ENCODE measurements at places on chromosomes 1 and 21.

DNA sequence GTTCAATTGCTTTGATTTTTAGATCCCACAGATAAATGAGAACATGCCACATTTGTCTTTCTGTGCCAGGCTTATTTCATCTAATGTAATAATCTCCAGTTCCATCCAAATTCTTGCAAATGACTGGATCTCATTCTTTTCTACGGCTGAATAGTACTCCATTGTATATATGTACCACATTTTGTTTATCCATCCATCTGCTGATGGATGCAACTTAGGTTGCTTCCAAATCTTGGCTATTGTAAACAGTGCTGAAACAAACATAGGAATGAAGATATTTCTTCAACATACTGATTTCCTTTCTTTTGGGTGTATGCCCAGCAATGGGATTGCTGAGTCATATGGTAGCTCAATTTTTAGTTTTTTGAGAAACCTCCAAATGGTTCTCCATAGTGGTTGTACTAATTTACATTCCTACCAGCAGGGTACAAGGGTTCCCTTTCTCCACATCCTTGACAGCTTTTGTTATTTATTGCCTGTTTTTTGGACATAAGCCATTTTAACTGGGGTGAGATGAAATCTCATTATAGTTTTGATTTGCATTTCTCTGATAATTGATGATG lies 344.4 kb downstream of the KCTD3 start:
- no peak for DNase-seq

GRCh38 chr1:42748461-42749410 lies 8.7 kb upstream of the CLDN19 start:
- no peak for DNase-seq

GRCh38 chr1:110011527-110012041 lies 22.8 kb upstream of the STRIP1 start:
- DNase-seq = no peak

DNA sequence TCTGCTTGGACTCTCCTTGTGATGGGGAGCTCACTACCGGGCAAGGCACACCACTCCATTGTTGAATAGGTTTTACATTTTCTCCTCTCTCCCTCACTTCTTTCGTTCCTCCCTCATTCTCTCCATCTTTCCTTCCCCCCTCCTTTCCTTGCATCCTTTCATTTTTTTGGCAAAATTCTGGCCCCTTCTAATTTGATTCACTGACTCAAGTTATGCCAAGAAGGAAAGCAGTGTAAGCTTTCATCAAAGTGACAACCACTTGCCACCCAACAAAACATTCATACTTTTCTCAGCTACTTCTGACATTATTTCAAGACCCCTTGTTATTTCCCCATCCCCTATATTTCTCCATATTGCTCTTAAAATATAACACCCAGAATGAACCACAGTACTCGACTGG lies 68.4 kb downstream of the CACNA1E start:
- no peak for DNase-seq

DNA sequence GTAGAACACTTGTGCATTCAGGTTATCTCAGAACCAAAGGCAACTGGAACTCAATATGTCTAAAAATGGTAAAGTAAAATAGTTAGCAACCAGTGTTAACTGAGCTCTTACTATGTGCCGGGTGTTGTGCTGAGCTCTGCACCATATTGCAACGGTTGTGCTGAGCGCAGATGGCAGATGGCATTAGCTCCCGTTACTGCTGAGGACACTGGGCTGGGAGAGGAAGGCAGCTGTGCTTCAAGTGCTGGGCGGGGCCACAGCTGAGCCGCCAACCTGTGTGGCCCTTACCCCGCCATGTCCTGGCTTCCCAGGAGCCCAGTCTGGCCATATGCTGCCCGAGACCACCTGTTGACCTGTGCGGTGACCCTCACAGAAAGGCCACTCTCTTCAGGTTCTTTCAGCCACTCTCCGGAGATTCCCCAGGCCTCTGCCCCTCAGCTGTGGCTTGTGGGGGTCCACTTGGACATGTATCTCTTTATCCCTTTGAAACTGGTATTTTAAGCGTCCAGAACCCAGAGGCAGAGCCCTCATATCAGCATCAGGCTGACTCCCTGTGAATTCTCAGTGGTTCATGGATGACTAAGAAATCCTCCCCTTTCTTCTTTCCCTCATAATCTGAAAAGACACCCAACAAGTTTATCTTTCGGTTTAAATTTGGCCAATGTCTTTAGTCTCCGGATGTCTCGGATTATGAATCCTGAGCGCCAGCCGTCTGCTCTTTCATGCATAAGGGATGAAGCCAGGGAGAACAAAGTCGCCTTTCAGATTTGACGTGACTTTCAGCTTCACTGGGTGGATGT lies 26.4 kb downstream of the LDLRAP1 start:
- no peak for DNase-seq

DNA sequence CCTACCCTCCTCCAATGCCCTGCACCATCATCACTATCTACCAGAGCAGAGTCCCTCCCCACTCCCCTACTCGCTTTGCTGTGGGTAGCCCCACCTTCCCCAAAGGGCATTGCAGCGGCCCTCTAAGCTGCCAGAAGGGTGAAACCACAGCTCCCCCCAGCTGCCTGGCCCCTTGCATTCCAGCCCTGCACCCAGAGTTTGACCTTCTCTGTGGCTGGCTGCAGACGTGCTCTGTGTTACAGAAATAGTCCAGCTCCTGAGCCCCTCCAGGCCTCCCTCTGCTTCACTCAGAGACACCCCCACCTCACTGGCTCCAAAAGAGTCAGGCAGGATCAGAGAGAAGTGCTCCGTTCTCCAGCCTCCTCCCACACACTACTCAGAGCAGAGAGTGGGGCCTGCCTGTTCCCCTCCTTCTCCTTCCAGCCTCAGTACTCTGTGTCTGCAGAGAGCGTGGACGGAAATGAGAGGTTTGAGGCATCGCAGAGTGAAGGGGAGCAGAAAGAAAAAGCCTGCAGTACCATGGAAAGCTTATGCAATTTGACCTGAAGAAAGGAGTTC lies 63.2 kb downstream of the PLEKHA6 start:
- no peak for DNase-seq

GRCh38 chr1:47675047-47675675 lies 237.3 kb downstream of the FOXD2 start:
- no peak for DNase-seq

- DNase-seq = no peak
Observed at GRCh38 chr1:23578311-23578996, 19.2 kb upstream of the ID3 start.

GRCh38 chr1:185957441-185958363 lies 223.5 kb downstream of the HMCN1 start:
- no peak for DNase-seq

GRCh38 chr1:57072401-57073110 lies 106.7 kb upstream of the C8B start:
- DNase-seq = no peak

- DNase-seq = no peak
Observed at GRCh38 chr1:197342669-197343068, 74.6 kb downstream of the CRB1 start.

DNA sequence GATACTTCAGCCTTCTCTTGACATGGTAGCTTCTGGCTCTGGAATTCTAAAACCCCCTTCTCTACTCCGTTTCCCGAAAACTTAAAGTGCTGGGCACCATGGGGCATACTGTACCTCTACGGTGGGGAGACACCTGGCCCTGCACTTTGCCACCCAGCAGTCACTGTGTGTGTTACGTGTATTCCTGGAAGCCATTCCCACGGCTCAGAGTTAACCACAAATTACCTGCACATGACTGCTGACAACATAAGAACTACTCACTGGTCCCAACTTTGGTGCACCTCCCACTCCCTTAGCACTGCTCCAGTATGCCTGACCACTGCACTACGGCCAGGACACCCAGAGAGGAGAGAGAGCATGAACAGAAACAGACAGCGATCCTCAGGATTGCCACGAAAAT lies 29.4 kb upstream of the TMPRSS2 start:
- DNase-seq = no peak

GRCh38 chr1:921011-921837 lies 2.5 kb upstream of the SAMD11 start:
- no peak for DNase-seq

DNA sequence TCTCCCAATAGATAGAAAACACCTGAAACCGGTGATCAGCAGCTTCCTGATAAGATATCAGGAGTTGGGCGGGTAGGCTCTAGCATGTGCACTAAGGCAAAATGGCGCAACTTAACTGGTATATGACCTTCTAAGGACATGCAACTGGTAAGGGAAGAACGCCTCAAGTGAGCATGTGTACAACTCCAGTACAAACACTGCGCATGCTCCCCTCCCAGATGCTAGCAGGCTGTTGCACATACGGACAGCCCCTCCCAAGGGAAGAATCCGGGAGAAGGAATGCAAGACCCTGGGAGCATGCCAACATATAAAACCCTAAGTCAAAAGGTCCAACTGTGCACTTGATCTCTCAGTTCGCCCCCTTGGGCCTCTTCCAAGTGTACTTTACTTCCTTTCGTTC lies 110.8 kb downstream of the TSEN15 start:
- no peak for DNase-seq

- no peak for DNase-seq
Observed at GRCh38 chr1:164755690-164756089, 196.7 kb downstream of the PBX1 start.

DNA sequence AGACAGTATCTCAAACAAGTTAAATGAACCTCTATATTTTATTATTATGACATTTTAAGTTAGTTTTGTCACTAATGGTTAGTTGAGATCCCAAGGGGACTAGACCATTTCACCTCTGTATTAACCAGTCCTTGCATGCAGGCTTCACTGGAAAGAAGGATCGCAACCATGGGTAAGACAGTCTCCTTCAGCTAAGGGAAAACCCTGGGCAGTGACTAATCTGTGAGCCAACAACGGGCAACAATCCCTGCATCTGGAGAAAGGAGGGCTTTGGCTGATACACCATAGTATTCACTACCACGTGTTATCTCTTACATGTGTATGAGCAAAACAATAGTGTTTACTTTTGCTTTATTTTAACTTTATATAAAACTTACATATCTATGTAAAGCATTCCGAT lies 708.8 kb upstream of the CHRM3 start:
- no peak for DNase-seq

DNA sequence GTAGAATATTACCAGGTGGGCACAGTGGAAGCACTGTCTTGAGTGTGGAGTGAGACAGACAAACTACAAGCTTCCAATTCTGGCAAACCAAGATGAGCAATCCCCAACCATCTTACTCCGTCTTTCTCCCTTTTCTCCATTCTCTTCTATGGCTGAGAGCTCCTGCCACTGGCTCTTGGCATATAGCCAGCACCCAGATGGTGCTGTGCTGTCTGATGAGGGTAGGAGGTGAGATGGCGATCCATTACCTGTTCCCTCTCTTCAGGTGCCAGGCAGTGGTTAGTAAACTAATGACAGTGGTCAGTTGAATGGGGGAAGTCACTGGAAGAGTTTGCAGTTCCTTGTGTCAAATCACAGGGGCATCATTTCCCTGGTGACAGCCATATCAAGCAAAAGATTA lies 108.4 kb downstream of the FNBP1L start:
- no peak for DNase-seq

DNA sequence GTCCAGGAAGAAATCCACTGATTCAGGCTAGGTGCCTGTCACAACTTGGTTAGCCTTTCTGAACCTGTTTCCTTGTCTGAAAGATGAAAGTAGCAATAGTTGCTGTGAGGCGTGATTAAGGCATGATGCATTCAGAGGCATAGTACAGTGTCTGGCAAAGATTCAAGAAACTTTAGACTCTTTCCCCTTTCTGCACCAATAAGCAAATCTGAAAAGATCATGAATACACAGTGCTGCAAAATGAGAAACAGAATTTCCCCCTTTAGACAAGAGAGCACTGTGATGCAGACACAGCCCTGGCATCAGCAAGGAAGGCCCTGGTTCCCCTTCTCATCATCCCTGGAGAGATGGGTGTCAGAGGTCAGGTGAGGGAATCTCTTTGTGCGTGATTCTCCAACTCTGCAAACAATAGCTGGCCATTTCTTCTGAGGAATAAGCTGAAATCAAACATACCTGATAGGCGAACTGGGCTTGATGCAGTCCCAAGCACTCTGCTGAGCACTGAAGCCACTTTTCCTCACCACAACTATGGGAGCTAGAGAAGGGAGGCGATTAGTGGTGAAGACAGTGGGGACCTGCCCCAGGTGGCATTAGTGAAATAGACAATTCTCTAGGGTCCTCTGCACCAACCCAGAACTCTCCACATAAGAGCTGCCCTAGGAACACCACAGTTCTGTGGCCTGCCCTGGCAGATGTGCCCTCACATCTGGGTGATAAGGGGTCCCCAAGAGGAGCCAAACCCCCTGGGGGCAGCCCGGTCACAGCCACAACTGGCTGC lies 41.7 kb downstream of the ITPKB start:
- DNase-seq = no peak

DNA sequence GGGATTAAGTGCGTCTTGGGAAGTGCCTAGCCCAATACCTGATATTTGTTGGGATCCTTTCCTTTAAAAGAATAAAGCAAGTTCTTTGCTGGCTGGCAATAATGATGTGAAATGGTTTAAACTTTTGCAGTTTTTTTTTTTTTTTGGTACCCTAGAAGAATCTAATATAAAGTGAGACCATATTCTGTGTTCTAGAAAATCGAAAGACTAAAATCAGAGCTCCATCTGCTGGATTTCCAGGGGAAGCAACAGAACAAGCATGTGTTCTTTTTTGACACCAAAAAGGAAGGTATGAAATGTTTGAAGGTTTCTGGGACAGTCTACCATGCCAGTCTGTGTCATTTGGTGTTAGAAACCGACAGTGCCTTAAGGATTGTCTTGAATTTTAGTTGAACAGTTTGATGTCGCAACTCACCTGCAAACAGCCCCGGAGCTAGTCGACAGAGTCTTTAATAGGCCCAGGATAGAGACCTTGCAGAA lies 6.4 kb downstream of the UTP11 start:
- DNase-seq = no peak

DNA sequence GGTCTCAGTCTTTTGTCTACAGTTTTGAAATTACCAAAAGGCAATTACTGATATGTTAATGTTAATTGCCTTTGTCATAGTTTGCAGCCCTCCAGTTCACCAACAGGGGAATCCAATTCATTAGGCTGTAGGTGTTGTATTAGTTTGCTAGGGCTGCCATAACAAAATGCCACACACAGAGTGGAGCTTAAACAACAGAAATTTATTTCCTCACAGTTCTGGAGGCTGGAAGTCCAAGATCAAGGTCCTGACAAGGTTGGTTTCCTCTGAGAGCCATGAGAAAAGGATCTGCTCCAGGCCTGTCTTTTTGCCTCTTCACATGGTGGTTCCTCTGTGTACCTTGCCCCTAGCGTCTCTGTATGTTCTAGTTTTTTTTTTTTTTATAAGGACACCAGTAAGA lies 1.3 kb downstream of the RTCA start:
- no peak for DNase-seq

DNA sequence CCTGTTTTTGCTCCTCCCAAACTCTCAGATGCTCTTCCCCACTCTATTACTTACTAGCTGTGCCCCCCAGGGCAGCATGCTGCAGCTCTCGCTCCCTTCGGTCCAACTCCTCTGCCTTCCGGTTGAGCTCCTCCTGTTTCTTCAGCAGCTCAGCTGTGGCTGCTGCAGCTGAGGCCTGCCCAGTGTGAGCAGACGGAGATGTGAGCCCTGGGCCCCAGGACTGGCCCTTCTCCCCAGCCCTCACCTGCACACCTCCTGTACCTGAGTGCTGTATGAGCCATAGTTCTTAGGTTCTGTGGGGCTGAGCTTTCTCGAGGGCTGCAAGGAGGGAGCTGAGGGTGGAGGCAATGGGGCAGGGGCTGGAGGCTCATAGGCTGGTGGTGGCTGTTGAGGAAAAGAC lies 1.9 kb downstream of the SCAMP3 start:
- no peak for DNase-seq

All from cortex of kidney (tissue), 1 donor.